NCI-H345 (cell line): ENCODE measurements at places on chromosomes 2 and 18.
A peak's percentile ranks its signal among the peaks of the same experiment; 100 is the strongest.

DNA sequence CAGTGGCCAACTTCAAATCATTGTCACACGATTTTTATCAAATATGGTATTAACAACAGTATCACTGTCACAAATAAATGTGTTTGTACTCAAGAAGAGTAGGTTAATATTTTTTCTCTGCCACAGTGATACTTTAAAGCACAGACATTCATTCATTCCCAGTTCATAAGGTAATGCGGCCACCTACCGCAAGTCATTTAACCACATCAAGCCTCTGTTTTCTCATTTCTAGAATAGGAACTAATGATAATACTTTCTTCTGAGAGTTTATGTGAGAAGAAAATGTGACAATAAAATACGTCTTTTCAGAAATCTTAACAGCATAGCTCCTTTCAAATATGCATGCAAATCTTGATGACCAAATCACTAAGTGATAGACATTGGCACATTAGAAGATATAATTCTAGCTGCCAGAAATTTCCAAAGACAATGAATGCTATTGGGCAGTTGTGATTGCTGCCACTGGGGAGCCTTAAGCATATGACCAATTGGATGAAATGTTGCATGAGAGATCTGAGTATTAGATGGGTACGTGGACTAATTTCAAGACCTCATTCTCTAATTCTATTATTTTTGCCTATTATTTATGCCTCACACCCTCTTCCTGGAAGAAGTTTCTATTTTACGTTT, 430.9 kb downstream of the PID1 start:
- DNase-seq, result no peak

GRCh38 chr18:6056171-6056910, 161.0 kb upstream of the TMEM200C start:
- DNase-seq, result no peak

- no peak for DNase-seq
Measured at GRCh38 chr2:147227313-147227712, 617.5 kb upstream of the ACVR2A start.

DNA sequence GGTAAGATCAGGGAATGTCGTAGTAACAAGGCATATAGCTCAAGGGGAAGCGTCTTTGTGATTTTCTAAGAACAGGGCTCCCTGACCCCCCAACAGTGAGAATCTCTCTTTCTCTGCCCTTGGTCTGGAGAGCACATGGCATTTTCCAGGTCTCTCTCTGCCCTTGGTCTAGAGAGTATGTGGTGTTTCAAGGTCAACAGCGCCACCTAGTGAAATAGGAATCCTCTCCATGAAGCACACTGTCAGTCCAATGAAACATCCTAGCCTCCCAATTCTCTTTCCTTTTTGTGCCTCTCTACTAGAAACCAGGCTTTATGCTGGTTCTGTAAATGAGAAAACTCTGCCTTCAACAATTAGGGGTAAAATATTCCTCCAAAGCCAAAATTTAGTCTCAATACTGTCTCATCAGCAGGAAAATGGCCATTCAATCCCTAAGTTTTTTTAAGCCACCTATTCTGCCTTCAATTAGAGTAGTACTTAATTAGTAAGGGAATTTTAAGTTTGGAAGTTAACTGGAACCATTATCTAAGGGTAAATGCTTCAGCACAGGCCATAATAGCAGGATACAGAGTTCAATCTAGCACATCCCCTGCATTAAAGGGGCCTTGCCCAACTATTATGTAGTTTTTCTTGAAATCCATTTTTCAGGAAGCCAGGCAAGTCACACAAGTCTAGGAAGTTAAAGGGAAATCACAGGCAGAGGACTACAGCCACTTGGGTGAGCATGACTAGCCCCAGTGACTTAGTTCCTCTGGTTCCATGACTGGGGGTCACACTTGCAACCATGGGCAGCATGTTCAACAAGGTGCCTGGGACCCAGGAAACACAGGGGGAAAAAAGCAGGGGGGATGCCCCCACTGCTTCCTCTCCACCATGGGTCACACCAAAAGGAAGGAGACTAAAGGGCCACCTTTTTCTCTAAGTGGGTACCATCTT, 12.4 kb downstream of the DYM start:
- peak; percentile 70 for DNase-seq

DNA sequence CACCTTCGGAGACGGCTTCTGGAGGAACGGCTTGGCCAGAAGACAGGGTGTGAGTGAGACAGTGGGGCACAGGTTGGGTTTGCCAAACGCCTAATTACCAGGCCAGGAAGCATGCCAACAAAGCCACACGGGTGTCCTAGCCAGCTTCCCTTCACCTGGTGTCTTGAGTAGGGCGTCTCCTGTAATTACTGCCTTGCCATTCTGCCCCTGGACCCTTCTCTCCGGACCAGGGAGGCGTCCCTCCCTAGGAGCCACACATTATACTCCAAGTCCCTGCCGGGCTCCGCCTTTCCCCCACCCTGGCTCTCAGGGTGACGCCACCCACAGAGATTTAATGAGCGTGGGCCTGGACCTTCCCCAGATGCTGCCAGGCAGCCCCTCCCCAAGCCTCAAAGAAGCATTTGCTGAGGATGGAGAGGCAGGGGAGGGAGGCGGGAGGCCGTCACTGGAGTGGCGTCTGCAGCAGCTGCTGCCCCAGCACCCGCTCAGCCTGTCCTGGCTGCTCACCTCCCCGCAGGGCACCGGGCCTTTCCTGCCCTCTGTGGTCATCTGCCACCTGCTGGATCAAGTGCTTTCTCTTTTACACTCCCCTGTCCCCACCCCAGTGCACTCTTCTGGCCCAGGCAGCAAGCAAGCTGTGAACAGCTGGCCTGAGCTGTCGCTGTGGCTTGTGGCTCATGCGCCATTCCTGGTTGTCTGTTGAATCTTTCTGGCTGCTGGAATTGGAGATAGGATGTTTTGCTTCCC, 20.7 kb downstream of the FOSL2 start:
- DNase-seq, result no peak

DNA sequence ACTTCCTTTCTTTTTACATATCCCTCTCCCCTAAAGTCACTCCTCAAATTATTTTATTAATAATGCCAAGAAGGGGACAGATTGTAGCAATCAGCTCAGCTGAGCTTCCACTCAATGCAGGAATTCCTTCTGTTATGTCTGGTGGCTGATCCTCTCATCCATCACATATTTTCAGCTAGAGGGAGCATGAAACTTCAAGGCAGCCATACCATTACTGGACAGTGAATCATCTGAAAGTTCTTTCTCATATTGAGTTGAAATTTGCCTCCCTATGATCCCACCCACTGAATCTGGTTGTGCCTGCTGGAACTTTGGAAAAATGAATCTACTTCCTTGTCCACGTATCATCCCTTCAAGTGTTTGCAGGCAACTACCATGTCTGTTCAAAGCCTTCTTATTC, 11.2 kb downstream of the ZNF385B start:
- DNase-seq, result no peak

- DNase-seq, result no peak
Measured at GRCh38 chr18:78701771-78702396, 277.7 kb upstream of the SALL3 start.
